NCI-H1417 treated with DMSO at 0.1 percent for 48 hours (cell line): ENCODE measurements at places on chromosomes 16 and 17.

- no peak for DNase-seq
These were observed 7.9 kb downstream of the SNAI3 start for GRCh38 chr16:88678224-88678979.

DNA sequence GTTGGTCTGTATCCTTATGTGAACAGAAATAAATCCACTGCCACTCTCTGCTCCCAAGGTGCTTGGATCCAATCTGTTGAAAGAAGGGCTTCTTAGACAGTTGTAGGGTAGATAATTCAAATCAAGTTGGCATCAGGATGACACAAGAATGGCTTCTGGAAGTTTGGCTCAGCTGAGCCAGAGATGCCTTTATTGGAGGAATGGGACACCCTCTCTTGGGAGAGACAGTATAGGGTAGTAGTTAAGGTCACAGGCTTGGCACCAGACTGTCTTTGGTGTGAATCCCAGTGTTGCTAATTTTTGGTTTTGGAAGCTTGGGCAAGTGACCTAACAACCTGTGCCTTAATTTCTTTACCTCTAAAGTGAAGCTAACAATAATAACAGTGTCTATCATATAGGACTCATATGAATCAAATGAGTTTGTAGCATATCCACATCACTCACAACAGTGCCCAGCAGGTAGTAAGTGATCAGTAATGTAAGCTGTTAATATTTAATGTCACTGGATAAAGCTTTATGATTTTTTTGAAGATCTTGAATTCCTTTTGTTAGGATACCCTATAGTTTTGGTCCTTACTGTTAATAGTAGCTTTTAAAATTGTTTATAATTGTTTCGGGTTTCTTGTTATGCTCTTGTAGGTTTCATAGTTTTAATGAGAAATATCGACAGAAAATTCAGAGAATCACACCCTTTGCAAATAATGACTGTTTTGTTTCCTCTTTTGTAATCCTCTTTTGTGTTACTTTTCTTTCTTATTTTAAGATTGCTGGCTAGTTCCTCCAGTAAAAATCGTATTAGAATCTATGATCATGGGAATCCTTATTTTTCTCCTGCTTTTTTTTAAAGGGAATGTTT lies 19.1 kb downstream of the ZNRF1 start:
- DNase-seq, result no peak

DNA sequence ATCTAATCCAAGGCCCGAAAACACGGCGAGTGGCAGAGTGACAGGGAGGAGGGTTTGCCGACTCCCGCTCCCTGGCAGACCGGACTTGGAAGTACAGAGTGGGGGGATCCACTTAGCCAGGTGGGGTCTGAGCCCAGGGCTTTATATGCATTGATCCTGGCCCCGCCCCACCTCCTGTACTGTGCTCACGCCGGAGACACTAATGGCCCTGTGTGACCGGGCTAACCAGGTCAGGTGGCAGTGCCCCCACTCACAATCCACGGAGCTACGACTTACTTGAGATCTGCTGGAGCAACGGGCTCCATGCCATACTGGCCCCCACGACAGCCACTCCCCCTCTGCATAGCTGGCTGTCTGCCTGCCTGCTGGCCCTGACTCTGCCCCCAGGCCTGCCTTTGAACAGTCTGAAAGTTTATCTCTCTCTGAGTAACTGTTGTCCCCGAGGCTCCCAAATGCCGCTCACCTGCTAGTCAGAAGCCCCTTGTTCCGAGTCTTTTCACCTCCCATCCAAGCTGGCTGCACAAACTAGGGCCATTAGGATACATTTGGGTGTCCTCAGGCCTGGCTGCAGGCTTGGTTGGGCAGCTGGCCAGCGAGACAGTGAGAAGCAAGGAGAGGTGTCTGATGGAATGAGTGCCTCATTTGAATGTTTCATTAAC lies 28.0 kb downstream of the CACNA1G start:
- DNase-seq, result no peak

DNA sequence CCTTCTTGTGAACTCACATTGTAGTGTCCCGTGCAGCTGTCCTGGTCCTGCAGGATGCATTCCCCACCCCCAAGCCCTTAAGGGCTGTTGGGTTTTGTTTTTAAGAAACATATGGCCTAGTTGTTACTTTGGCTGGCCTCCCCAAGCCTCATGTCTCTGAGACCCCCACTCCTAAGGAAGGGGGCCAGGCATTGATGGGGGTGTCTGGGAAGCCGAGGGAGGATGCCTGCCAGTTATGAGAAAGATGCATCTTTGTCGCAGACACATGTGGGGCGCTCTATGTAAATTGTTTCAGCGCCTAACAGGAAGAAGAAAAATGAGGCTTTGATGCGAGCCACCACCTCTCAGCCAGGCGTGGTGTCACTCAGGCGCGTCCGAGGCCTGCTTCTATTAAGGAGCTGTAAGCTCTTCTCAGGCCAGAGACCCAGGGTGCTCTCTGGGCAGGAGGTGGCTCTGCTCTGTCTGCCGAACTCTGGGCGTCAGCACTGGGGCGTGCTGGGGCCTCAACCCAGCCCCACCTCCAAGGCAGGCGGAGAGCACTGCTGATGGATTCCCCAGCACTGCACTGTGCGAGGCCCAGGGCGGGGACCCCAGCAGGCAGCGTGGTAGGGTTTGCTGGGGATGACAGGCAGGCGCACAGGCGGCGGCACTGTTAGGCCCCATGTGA lies 70.6 kb downstream of the SREBF1 start:
- DNase-seq, result no peak

DNA sequence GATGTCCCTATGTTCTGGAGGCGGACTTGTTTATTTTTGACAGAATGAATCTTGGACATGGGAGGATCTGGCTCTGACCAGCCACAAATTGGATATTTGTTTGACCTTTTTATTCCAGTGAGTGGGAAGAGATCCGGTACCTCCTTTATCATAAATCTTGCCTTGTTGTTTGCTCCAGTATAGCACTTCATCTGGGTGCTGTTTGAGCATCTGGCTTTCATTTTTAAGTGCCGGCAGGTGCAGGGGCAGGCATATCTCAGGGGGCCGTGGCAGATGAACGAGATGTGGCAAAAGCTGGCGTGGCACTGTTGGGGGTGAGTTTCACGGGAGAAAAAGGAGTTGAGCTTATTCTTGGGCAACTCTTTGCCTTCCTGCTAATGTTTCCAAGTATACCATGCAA lies 37.8 kb downstream of the MSI2 start:
- peak; percentile 62 for DNase-seq

- no peak for DNase-seq
These were observed 67.1 kb upstream of the NLK start for GRCh38 chr17:27975146-27976011.

GRCh38 chr16:52603015-52603414 lies 56.1 kb upstream of the TOX3 start:
- DNase-seq, result no peak

DNA sequence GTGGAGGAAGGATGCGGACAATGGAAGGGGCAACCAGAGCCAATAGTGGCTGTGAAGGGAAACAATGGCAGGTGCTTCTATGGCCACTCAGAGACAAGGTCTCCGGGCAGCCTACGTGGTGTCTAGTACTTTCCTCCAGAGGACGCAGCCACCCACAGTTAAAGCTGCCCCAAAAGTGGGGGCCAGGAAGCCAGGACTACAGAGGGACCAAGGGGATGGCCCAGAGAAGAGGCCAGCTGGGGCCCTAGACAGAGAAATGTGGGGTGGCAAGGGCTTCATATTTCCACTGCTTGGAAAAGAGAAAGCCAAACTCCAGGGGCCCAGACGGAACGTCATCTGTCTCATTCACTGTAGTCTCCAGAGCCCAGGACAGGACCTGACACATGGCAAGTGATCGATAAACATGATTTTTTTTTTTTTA lies 837 bp upstream of the PER1 start:
- no peak for DNase-seq

- no peak for DNase-seq
These were observed at the start of gene PGAP6 for GRCh38 chr16:381789-382717. Gene PGAP6, minus strand, starts transcription at chr16:381978. Its CDS starts 157 bp downstream, at chr16:381821.

DNA sequence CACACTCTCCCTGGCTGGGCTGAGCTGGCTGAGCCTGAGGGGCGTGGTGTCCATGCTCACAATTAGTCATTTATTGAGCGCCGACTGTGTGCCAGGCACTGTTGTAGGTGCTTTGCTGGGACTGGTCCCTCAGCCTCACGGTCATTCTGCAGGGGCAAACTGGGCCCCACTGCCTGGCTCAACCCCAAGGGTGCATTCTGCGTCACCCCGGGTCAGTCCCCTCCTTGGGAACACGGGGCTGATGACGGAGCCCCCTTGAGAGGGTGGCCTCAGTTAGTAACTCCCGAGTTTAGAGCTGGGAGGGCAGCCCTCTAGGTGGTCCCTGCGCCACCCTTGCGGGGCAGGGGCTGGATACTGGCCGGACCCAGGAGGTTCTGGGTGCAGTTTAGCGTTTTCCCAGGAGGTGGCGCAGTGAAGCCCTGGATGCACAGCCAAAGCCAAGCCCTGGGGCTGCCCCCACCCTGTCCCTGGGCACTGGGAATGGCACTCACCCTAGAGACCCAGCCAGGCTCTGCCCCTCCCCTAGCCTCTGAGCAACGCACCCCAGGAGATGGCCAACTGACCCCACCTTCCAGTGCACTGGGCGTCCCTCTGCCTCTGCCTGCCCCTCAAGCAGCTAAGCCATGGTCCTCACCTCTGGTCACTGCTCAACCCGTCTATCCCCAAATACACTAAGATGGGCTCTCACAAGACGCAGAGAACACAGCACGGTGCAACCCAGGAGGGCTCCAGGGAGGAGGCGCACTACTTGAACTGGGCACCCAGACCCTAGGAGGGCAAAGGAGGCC lies 243.2 kb upstream of the GSE1 start:
- DNase-seq, result no peak

- no peak for DNase-seq
These were observed 1468.6 kb downstream of the CDH11 start for GRCh38 chr16:63653044-63653839.

DNA sequence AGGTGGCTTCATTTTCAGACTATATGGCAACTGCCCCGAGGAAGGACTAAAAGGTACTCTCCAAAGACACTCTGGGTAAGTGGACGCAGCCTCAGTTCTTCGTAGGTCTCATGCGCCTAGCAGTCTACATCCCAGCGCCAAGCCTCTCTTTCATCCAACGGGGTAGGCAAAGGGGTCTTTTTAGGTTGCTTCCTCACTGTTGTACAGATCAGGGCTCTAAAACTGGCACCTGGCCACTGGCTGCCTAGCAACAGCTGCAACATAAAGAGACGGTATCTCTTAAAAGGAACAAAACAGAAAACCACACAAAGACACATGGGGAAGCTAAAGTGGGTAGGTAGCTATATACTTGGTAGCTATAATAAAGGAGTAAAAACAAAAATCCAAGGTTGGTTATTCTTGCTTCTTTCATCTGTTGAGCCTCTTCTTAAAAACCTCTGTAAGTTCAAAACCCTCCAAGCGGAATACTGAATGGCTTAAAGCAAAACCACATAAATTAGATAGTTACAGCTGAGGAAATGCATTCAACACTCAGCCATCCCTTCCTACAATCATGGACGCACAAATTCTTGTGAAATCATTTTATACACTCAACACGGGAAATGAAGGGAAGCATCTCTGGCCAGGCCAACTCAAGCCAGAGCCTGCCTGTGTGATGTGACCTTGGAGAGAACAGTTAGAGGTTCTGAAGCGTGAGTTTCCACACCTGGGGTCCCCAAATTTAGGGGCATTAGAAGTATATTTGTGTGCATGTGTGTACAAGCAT lies 22.7 kb downstream of the CYTH1 start:
- DNase-seq, result no peak

- DNase-seq, result no peak
These were observed 12.8 kb downstream of the CPD start for GRCh38 chr17:30391534-30391933.

GRCh38 chr17:20702692-20703091 lies 123.2 kb downstream of the CDRT15L2 start:
- DNase-seq, result no peak

DNA sequence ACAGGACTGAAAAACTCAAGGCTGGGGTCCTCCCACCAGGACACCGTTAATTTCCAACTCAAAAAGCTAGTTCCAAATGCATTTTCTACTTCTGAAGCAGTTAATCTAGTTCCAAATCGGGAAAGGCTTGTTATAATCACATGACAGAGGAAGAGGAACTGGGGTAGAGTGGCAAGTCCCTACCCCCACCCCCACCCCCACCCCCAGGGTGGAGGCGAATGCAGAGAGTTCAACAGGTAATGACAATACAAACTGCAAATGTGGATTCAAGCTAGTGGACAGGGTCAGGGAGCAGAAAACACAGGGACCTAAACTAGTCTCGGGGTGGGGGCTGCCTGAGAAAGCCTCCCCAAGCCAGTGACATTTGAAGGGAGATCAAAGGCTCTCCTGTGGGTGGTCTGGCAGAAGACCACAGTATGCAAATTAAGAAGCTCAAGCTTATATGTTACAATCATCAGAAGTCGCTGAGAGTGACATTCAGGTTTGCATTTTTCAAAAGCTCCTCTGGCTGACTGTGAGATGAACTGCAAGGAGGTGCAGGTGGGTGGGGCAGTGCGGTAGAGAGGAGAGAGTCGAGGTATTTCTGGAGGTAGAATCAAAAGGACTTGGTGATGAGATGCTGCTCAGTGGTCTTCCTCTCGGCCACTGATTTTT lies 56.4 kb upstream of the SLC25A19 start:
- DNase-seq, result no peak

DNA sequence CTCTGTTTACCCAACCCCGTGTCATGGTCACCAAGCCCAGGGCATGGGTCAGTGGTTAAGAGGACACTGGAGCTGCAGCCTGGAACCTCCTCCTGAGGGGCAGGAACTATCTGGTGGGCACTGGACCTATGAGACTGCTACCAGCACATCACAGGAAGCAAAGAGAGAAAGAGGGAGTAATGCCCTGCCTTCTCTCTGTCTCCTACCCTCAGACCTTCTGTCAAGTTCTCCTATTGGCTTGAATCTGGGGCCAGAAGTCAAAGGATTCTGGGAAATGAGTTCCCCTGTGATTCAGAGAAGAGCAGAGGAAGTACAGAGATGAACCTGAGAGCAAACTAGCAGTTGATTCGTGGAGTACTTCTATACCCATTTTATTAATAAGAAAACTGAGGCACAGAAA lies 123.0 kb upstream of the GNAO1 start:
- no peak for DNase-seq

DNA sequence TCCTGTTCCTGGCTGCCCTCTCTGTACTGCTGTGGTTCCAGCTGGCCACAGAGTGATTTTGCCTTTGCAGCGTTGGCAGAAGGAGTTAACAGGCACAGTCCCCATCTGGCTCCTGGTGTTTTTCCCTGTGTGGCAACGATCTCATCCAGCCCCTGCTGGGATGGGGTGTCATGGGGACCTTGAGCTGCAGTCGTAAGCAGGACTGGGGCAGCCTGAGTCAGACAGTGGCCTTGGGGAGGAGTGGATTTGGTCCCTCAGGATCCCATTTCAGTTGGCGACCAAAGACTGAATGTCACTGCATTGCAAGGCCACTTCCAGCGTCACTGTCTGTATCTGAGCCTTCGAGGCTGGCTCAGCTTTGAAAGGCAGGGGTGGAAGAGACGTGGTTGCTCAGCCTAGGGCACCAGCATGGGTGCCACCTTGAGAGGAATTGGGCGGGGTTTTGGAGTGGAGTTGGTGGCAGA lies 11.9 kb downstream of the TMEM94 start:
- no peak for DNase-seq

- DNase-seq, result no peak
These were observed 4.6 kb downstream of the RPUSD1 start for GRCh38 chr16:783404-784161.

DNA sequence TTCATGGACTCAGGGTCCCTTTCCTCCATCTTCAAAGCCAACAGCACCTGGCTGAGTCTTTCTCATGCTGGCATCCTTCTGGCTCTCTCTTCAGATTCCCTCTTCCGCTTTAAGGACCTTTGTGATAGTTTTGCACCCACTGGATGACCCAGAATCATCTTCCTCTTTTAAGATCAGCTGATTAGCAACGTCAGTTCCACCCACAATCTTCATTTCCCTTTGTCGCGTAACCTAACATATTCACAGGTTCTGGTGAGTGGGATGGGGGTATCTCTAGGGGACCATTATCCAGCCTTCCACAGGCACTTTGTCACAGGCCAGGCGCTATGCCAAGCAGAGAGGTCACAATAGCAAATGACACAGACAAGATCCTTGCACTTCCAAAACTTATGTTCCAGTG lies 593.8 kb downstream of the MAF start:
- DNase-seq, result no peak
